T-helper 2 cell treated with Interferon-gamma antibody and Interleukin-4, amounts not matched to agents 100 ng/mL and 5 ng/mL, for 36 hours (primary cell): ENCODE measurements at places on chromosomes 16 and 17. TPM values are rescaled to one million over a fixed set of nuclear protein-coding genes. Genes with fewer than 3 reads are reported as not detected.

CACNA1H gene
- 0.32 and 0.66 TPM in 2 replicates for total RNA-seq

FTSJ3 gene
- total RNA-seq = 57.2 and 63.6 TPM in 2 replicates

CCL23 gene
- not detected in 2 replicates for total RNA-seq

TEKT1 gene
- total RNA-seq = not detected in 2 replicates

TEKT3 gene
- total RNA-seq = 0.16 TPM in 1 of 2 replicates, not detected in the other

GRAP gene
- 24.5 and 24.7 TPM in 2 replicates for total RNA-seq

XYLT1 gene
- 44.2 and 47.7 TPM in 2 replicates for total RNA-seq

ZG16B gene
- 6.5 and 8.0 TPM in 2 replicates for total RNA-seq

TLCD2 gene
- total RNA-seq = 0.07 and 0.11 TPM in 2 replicates

GSDMA gene
- total RNA-seq = 0.59 and 1.6 TPM in 2 replicates

MSI2 gene
- total RNA-seq = 140 and 145 TPM in 2 replicates
